ENCODE measurements at places on chromosomes 6 and 20.

GRCh38 chr6:5082487-5083306 is 2.4 kb upstream of the PPP1R3G start:
- peak; percentile 79 for DNase-seq

DNA sequence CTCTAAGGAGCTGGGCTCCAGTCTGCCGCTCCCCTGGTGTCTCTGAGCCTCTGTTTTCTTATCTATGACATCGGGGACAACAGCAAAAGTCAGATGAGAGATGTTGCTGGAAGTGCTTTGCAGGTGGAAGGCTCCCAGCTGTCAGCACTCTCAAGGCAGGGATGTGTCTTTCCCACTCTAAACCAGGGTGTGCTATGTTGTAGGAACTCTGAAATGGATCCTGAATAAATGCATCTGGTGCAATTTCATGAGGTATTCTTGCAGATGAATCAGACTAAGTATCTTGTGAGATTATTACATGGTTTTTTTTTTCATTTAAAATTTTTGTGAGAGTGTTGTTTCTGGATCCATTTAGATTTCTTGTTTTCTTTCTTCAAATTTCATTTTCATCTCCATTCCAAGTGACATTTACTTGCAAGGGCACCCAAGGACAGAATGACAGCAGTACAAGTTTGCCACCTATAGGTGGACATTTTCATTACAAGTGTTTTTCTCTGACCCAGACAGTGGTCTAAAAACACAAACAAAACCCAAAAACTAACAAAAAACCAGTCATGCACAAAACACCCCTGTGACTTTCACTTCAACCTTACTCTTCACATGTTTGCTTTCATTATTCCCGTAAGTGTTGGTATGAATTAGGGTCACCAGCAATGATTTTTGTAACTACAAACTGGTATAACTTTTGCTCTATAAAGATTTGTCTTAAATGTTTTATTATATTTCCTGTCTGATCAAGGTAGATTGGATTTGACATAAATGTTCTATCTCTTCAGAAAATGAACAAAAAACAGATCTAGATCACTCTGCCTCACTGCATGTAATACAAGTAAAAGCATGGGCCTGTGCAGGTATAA is 14.7 kb upstream of the SIM1 start:
- peak; percentile 46 for DNase-seq

- DNase-seq: no peak
These were observed 373.5 kb downstream of the ZFAND3 start for GRCh38 chr6:38193051-38193450.

- no peak for DNase-seq
These were observed 54.7 kb downstream of the VEGFA start for GRCh38 chr6:43824703-43825064.

DNA sequence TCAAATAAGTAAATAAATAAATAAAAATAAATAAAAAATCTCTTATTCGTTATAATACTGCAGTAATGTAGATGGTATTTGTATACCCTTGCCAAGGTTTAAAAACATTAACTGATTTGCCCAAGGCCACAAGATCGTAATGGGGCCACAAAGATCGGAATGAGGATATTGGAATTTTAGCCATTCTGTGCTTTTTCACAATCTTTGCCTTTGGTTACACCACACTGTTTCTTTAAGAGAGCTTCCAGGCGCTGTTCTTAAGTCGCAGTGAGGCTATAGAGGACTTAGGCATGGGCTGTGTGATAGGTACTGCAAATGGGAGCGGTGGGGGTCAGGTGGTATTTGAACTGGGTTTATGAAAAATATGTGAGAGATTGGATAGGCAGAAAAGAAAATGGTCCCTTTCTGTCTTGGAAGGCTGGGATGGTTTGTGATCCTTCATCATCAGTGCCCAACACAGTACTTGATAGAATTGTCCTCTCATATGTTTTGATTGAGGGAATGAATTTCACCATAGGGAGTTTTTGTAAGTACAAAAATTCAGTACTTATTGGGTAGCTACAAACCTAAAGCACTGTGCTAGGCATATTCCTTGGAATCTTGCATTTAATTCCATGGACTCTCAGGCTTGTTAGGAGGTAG is 1.4 kb downstream of the NUS1 start:
- no peak for DNase-seq

- peak; percentile 84 for DNase-seq
These were observed 29.0 kb downstream of the MOCS3 start for GRCh38 chr20:50987493-50988210.

All from fibroblast of skin of right quadriceps (primary cell).